ENCODE measurements at places on chromosomes 4 and X.

DNA sequence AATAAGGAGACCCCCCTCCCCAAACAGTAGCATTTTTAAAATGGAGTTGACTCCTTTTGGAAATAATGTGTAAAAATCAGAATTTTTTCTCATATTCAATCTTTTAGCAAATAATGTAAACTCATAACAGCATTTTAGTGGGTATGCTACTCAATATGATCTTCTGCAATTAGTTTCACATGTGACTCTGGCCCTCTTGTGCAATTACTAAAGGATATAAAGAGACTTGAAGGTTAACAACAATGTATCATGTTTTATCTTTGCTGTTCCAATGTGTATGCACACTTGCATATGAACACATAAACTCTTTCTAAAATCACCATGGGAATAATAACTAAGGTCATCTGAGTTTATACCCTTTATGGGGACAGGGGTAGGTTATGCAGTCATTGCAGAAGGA is 39.9 kb upstream of the RXFP1 start:
- no peak for DNase-seq

DNA sequence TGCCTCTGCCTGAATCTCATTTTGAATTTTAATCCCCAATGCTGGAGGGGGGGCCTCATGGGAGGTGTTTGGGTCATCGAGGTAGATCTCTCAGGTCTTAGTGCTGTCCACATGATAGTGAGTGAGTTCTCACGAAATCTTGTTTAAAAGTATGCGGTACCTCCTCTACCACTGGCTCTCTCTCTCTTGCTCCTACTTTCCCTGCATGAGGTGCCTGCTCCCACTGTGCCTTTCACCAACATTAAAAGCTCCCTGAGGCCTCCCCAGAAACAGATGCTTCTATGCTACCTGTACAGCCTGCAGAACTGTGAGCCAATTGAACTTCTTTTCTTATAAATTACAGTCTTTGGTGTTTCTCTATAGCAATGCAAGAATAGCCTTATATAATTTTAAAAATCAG is 560.7 kb upstream of the CPEB2 start:
- DNase-seq = no peak

DNA sequence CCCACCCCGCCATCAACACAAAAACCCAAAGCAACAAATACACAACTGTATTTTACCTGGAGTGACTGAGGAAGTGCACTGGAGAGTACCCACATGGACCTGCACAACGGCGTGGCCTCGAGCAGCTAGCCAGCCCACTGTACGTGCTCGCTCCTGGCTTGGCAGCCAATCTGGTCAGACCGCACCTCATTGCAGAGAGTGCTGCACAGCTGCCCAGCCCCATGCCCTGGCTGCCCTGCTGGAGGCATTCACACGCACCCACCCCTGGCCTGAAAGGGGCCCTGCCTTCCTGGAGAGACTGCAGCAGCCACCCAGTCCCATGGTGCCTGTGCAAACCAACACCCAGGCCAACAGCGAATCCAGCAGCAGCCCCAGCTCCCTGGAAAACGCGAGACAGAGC is 116.3 kb downstream of the GALNTL6 start:
- DNase-seq = no peak

DNA sequence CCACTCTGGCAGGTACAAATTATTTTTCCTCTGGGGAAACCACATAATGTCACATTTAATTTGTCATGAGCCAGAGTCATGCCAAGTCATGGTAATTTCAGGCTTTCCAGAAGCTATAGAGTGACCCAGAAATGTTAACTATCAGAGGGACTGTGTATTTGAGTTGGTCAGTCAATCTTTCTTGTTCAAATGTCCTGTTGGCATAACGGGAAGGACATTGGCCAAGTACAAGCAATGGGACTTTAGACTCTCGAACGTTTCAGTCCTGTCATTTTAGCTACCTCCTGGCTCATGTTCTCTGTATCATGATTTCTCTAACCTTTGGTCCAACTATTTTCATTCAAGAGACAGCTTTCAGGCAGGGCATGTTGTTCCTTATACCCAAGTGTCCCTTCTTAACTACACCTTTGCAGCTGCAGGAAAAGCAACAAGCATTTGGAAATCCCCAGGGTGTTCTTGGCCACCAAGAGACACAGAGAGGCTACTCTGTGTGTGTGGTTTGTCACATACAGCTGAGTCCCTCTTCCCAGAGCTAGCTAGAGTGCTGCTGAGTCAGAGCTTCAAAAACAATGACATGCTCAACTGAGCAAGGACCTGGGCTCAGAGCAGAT is 142.6 kb downstream of the EGF start:
- DNase-seq = no peak

- no peak for DNase-seq
These were observed 111.4 kb upstream of the EOLA2 start for GRCh38 chrX:150049647-150050046.

GRCh38 chr4:26938516-26938915 is 77.9 kb downstream of the STIM2 start:
- no peak for DNase-seq

GRCh38 chrX:124010566-124010965 is 49.1 kb downstream of the STAG2 start:
- no peak for DNase-seq

- DNase-seq = no peak
These were observed 124.9 kb upstream of the GUCY1A1 start for GRCh38 chr4:155541716-155542115.

GRCh38 chrX:124217304-124218251 is 114.9 kb upstream of the TEX13D start:
- DNase-seq = no peak

DNA sequence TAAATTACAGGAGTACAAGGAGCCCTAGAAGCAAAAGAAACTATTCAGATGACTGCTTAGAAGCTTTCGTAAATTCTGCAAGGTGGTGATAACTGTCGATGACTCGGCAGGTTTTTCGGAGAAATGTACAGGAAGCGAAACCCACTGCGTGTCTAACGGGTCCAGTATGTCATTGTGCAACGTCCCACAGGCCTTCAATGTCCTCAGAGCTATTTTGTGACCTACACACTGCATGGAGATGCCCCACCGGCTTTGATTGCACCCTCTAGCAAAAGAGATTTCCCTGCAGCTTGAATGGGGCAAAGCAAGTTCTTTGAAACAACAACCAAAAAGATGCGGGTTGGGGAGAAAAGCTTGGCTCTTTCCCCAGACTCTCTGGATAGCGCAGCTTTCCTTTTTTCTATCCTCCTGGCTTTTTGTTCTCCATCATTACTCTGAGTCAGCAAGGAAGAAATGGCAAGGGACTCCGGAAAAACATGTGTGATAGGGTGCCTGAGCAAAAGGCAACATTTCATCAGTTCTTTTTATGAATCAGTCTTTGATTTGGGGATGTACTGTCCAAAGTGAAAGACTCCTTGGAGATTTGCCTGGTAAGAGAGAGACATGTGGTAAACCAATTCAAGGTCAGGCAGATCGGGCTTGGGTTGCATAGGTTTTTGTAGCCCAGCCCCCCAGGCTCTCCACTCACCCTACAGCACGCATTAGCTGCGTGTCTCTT is 112.0 kb upstream of the TBL1X start:
- no peak for DNase-seq

DNA sequence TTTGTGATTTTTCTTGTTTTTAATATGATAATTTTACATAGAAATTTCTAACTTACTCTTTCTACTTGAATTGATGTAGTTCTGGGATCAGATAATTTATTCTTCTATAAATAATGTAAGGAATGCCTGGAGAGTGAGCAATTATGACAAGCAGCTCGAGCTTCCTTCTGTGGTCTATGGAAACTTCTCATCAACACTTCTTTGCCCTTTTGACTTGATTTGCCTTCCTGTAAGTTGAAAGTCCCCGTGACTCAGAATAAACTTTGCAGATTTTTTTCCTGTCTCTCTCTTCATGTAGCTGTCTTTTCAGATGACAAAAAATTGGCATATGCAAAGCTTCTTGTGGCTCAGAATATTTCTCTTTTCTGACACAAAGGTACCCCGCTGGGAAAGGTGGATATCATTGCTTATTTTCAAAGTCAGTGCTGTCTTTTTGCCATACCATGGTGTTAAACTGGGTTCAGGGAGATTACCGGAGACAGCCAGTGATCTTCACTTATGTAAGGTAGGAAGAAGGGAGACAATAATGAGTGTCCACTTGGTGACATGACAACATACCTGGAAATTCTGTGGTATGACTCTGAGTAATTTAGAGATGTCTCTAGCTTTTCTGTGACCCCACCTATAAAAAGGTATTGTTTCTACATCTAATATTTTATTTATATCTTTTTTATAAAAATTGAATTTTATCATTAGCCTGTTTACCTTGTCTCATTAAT is 278.6 kb upstream of the GNPDA2 start:
- DNase-seq = no peak

GRCh38 chr4:41359422-41359775 is 102.7 kb downstream of the UCHL1 start:
- DNase-seq = no peak

DNA sequence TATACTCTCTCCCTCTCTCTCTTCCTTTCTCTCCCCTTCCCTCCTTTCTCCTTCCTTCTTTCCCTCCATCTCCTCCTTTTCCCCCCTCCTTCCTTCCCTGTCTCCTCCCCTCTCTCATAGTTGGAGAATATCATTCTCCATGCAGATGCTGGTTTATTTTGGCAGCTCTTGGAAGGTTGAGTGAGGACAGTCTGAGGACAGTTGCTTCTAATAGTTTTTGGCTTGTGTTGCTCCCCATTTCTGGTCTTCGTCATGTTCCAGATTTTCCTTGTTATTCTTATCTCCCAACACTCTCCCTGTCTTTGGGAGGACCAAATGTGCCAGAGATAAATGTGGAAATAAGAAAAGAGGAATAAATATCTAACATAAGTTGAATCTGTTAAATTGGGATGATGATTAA is 263.0 kb downstream of the FRMPD4 start:
- DNase-seq = no peak

DNA sequence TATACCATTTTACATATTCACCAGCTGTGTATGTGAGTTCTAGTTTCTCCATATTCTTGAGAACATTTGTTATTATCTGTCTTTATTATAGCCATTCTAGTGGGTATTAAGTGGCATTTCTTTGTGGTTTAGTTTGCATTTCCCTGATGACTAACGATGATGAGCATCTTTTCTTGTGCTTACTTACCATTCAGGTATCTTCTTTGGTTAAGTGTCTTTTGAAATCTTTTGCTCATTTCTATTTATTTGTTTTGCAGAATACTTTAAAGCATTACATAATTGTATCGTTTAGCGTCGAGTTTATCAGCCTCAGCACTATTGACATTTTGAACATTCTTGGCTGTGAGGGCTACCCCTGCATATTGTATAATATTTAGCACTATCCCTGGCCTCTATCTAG is 85.4 kb downstream of the FRMPD4 start:
- no peak for DNase-seq

DNA sequence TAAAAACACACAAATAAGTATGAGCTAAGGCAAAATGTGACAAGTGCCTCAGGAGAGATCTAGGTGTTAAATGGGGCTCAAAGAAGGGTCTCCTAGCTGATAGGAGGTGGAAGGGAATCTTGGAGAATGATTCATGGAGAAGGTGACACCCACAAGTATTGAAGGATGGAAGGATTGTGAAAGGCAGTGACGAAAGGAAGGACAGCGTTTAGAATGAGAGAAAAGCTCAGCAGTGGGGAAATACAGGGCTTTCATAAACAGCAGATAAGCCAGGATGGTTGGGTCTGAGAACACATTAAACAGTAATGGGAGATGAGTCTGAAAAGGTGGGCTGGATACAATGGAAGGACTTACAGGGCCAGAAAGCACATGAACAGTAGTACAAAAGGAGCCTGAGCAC is 11.5 kb downstream of the ANXA5 start:
- no peak for DNase-seq

DNA sequence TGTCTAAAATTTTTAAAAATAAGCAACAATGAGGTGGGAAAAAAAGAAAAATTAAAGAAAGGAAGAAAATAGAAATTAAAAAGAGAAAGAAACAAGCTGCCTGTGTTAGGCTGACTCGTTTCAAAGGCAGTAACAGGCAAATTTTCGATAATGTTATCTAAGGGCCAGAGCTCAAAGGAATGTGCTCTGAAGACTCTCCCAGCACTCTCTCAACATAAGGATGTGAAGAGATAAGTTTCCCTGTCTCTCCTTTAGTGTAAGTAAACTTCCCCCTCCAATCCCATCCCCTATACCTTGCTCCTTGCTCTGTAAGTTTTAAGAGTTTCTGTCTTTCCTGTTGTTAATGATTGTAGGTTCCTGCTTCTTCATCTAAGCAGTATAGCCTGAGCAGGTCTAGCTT is 172.8 kb downstream of the TEX13C start:
- no peak for DNase-seq

DNA sequence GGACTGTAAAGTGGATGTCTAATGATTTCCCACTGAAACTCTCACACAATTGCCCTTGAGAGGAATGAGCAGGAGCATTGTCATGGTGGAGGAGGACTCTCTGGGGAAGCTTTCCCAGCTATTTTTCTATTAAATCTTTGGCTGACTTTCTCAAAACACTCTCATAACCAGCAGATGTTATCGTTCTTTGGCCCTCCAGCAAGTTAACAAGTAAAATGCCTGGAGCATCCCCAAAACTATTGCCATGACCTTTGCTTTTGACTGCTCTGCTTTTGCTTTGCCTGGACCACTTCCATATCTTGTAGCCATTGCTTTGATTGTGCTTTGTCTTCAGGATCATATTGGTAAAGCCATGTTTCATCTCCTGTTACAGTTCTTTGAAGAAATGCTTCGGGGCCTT is 120.2 kb upstream of the PDE5A start:
- no peak for DNase-seq

GRCh38 chr4:155592938-155593297 is 73.7 kb upstream of the GUCY1A1 start:
- no peak for DNase-seq

GRCh38 chr4:183144787-183145186 is 45.7 kb downstream of the WWC2 start:
- no peak for DNase-seq

- no peak for DNase-seq
These were observed 78.7 kb downstream of the FNIP2 start for GRCh38 chr4:158847535-158847934.

DNA sequence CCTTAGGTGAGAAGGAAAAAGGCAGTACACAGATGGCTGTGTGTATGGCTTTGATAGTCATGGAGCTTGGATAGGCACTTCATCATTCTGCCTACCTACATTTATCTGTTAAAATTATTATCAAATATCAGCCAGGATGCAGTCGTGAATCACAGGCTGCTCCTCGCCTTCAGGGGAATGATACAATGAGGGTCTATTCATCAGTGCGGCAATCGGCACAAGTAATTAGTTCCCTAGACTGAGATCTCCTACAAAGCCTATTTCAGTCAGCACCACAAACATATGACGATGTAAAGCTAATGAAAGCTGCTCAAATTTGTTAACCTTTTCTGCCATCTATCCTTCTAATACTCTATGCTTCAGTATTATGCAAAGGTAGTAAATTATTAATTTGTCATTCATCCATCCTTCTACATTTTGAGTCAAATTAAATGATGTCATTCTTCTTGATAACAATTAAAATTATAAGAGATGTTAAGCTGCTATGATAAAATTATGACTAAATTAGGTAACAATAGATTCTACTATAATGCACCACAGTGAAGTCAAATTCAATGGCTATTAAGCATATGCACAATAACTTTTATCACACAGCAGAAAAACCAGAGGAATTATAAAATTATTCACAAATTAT is 19.0 kb downstream of the MAB21L2 start:
- DNase-seq = no peak
